ENCODE measurements at places on chromosomes 2 and 18.

DNA sequence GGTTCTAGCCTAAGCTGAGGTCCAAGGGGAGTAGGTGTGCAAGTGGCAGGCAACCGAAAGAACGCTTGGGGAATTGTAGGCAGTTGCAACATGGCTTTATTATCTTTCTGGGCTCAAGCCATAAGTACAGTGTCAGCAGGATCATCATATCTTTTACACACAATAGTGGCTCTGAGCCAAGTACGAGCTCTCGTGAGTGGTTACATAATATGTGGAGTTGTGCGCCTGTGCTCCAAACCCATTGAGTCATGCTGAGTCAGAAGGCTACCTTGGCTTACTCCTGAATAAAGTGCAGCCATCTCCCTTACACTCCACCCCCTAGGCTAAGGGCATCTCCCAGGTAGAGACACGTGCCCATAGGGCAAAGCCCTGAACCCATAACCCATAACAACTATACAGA lies 233.9 kb downstream of the SATB2 start:
- no peak for DNase-seq

DNA sequence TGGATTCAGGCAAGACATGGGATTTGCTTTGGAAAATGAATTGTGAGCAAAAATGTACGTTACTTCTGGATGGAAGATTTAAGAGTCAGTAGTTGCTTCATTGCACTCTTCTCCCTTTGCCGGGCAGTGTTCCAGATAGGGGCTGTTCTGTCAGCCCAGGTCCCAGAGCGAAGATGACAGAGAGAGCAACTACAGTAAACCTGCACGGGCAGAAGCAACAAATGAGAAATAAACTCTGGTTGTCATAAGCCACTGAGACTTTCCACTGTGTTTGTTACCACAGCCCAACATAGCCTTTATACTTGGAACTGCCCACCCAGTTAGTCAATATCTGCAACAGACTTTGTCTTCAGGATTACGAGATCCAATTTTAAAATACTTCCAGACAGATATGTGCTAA lies 83.3 kb downstream of the CACNB4 start:
- DNase-seq, result no peak

- no peak for DNase-seq
Measured at GRCh38 chr2:205025580-205026240, 480.4 kb downstream of the PARD3B start.

DNA sequence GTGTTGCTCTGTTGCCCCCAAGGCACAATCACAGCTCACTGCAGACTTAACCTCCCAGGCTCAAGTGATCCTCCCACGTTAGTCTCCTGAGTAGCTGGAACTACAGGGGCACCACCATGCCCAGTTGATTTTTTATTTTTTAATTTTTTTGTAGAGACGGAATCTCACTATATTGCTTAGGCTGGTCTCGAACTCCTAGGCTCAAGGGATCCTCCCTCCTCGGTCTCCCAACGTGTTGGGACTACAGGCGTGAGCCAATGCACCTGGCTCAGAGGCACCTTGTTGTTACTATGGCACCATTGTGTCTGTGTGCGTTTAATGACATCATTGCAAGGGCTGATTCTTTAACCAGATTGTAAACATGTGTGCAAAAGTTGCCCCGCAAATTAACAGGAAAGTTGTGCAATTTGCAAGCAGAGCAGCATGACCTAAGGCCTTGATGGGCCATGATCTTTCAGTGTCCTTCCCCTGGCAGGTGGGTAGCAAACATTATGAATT lies 22.6 kb downstream of the TCF23 start:
- no peak for DNase-seq

GRCh38 chr18:13232086-13232917 lies 13.7 kb downstream of the LDLRAD4 start:
- no peak for DNase-seq

DNA sequence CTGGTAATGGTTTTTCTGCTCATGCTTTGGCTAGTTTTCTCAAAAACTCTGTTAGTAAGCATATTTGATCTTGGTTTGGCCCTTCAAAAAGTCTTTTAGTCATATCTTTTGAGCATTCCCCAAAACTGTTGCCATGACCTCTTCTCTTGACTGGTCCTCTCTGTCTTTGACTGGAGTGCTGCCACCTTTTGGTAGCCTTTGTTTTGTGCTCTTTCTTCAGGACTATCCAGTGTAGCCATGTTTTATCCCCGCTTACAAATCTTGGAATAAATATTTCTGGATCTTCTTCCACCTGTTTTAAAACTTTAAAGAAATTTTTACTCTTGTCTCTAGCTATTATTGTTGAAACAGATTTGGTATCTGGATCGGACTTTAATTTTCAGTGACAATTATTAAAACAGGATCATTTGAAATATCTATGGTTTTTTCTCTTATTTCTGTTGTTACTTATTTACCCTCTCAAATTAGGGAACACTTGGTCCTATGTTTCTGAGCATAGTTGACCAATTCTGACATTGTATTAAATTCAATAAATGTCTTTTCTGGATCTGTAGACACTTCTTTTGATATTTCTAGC lies 965 bp upstream of the ELOA2 start:
- no peak for DNase-seq

GRCh38 chr2:157866666-157867642 lies 9.2 kb downstream of the ACVR1 start:
- DNase-seq, result no peak

DNA sequence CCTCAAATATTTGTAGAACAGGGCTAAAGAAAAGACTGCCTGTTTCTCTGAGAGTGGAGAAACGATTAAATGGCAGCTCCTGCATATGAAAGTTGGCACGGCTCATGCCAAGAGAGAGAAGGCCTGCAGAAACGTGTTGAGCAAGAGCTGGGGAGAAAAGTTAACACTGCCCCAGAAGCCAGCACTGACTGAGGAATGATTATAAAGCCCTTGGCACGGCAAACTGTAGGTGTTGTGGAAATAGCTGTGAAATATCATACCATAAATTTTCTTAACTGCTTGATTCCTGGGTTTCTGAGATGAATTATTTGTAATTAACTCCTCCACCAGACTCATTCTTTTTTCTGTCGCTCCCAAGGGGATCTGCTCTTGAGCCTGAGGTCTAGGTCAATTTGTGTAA lies 4.3 kb downstream of the FRZB start:
- no peak for DNase-seq

DNA sequence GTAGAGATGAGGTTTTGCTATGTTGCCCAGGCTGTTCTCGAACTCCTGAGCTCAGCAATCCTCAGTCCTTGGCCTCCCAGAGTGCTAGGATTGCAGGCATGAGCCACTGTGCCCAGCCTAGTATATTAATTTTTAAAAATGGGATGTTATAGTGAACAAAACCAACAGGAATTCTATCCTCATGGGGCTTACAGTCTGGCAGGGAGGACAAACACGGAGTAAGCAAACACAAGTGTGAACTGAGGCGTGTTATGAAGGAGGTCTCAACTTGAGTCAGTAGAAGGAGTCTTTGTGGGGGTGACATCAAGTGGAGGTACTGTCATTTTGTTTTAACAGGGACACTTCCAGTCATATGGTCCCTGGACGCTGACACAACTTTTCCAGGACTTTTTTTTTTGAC lies 33.1 kb downstream of the EMILIN2 start:
- DNase-seq, result no peak

DNA sequence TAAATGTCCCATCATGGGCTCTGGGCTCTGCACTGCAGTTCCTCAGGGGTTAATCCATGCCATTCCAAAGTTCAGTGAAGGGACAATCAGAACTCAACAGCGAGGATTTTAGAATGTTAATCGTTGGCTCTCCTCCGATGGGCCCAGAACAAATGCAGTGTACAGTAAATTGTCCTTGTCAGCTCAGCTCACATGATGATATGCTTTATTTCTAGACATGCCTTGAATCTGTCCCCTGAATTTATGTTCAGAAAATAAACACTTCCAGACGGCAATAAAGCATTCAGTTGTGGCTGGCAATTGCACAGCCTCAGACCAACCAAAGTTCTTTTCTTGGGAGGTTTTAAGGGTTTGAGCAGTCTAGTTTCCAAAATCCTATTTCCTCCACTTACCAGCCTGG lies 981.2 kb downstream of the BCL11A start:
- no peak for DNase-seq

DNA sequence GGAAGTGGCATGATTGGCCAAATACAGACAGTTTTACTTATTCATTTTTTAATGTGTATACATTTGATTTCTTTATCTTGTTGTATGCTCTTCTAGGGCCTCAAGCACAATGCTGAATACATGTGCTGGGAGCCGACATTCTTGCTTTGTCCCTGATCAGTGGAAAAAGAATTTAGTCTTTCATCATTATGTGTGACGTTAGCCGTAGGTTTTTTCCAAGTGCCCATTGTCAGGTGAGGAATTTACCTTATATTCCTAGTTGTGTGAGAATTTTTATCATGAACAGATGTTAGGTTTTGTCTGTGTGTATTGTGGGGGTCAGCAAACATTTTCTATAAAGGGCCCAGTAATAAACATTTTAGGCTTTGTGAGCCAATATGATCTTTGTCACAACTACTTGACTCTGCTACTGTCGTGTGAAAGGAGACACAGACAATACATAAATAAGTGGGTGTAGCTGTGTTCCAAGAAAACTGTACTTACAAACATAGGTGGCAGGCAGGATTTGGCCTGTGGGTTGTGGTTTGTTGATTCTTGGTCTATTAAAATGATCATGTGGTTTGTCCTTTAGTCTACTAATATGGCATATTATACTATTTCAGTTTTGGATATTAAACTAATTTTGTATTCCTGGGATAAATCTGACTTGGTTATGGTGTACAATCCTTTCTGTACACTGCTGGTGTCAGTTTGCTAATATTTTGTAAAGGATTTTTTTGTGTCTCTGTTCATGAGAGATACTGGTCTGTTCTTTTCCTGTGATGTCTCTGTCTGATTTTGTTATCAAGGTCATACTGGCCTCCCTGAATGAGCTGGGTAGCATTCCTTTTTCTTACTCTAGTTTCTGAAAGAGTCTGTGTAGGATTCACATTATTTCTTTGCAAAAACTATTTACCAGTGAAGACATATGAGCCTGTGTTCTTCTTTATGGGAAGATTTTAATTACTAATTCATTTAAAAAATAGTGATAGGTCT lies 132.2 kb upstream of the SMAD7 start:
- DNase-seq, result no peak

GRCh38 chr18:63197246-63197869 lies 122.2 kb downstream of the BCL2 start:
- DNase-seq, result no peak

DNA sequence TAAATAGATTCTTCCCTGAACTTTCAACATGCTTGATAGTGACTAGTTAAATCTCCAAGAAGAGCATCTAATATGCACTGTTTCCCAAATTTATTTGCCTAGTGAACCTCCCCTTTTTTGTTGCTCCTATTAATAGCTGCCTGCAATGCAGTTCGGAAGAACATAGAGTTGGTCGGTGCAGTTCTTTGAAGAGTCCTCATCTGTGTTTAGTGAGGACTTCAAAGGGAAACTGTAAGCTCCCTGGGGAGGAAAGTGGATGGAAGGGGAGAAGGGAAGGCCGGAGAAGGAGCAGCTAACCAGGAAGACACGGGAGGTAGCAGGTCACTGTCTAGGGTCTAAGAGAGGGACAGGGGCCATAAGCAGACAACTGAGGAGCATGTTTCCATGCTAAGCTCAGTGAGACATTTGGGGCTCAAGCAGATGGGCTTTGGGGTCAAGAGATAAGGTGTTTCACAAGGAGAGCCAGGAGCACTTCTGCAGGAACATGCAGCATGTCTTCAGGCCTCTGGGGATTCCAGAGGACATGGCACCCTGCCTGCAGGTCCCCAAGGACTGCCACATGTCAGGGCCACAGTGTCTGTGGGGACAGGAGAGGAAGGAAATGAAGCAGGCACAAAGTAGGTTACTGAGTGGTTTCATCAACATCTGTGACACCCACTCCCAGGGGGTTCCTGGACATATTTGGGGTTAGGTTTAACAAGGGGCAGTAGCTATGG lies 48.7 kb upstream of the ANXA4 start:
- no peak for DNase-seq

DNA sequence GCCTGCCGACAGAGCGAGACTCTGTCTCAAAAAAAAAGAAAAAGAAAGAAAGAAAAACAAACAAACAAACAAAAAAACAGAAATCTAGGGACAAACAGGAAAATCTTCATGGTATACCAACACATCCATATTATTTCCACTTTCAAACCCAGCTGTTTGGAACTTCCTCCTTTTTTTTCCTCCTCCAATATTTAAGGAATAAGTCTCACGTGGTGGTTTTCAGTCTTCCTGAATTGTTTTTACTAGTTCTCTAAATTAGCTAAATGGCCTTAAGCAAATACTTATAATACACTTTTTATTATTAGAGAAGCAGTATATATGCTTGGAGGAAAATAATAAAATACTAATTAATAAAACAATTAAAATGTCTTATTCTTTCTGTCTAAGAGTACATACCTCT lies 48.7 kb upstream of the GLS start:
- no peak for DNase-seq

DNA sequence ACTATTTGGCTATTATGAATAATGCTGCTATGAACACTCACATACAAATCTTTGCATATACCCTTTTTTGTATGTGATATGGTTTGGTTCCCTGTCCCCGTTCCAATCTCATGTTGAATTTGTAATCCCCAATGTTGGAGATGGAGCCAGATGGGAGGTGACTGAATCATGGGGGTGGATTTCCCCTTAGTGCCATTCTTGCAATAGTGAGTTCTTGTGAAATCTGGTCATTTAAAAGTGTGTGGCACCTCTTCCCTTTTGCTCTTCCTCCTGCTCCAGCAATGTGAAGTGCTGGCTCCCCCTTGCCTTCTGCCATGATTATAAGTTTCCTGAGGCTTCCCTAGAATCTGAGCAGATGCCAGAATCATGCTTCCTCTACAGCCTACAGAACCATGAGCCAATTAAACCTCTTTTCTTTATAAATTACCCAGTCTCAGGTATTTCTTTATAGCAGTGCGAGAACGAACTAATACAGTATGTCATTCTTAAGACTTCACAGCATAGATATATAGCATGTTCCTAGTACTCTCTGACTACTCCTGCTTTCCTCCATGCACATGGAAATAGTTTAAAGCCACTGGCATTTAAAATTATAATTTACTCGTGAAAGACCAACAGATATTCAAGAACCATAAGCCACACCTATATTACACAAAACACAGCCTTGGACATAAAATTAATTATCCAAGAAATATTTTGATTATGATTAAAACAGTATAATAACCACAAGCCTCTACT lies 75.2 kb downstream of the COBLL1 start:
- DNase-seq, result no peak

DNA sequence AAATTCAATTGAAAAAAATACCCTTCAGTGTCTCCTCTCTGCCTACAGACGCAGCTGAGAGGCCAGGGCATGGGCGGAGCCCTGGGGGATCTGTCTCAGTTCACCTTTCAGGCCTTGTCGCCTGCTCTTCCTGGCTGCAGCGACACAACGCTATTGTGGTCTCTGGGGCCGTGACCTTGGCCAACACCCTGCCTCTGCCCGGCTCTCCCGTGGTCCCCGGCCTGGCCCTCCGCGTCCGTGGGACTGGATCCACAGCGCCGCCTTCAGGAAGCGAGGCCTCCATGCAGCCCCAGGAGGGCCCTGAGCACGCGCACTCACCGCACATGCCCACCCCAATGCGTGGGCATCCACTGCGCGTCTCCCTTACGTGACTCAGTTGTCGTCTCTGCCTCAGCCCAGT lies 81.1 kb downstream of the MRPS9 start:
- DNase-seq, result no peak

- DNase-seq, result no peak
Measured at GRCh38 chr2:3094318-3094717, 283.3 kb downstream of the EIPR1 start.

All from NCI-H1930 (cell line).